ENCODE measurements at places on chromosomes 16 and 17.

- DNase-seq: no peak
Measured at GRCh38 chr16:75103994-75104393, 12.6 kb downstream of the LDHD start.

DNA sequence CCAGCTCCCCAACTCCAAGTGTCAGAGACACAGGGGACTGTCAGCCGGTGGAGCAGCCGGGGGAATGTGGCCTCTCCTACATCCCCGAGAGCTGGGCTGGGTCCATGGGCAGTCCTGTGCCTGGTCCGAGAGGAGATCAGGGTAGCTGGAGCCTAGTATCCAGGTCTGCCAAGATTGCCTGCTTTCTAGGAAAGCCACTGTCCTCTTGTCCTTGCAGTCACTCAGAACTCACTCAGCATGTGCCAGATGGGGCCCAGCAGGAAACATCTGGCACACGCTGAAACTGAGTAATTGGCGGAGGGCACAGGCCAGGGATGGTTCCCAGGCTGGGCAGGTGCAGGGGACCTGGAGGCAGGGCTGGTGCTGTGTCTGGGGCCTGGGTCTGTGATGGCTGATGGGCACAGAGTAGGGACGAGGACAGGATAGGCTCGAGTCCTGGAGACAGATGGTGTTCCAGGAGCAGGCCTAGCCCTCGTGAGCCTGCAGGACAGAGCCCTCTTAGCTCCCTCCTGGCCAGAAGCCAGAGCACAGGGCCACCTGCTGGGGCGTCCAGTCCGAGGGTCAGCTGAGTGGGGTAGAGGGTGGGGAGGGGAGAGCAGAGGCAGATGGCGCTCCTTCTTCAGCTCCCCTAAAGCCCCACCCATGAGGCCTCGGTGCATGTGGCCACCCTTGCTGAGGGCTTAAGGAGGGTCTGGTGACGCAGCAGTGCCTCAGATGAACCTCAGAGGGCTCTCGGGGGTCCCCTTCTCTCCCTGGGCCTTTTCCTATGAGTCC lies 31.1 kb downstream of the ADCY7 start:
- no peak for DNase-seq

DNA sequence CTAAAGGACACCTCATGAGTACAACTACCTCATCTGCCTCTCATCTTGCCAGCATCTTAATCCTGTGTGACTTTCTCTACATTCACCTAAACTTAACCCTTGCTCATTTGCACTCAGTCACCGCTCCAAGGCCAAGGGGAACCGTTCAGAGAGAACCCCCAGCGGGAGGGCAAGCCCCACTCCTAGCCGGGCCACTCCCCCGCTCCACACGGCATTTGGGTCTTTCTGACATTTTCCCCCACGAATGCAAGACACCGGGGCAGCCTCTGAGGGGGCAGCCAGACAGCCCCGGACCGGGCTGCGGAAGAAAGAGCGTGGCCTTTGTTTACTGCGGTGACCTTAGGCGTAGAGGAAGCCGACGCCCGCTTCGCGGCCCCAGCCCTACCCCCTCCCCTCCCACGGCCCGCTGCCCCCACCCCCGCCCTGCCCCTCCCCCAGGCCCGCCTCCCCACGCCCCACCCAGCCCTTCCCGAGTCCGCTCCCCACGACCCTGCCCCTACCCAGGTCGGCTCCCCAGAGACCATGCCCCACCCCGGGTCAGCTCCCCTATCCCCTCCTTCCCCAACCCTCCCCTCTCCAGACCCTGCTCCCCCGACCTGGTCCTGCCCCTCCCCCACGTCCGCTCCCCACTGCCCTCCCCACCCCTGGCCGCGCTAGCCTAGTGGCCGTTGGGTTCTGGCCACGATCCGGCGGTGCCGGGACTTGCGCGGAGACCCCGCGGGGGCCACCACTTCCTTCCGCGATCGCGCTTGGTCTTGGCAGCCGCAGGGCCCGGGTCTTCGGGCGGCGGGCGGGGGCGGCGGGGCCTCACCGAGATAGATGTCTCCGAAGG lies 789 bp downstream of the CSNK1D start:
- peak; percentile 60 for DNase-seq

- DNase-seq: peak; percentile 40
Measured at GRCh38 chr17:49496183-49496866, 1.2 kb downstream of the NGFR start.

DNA sequence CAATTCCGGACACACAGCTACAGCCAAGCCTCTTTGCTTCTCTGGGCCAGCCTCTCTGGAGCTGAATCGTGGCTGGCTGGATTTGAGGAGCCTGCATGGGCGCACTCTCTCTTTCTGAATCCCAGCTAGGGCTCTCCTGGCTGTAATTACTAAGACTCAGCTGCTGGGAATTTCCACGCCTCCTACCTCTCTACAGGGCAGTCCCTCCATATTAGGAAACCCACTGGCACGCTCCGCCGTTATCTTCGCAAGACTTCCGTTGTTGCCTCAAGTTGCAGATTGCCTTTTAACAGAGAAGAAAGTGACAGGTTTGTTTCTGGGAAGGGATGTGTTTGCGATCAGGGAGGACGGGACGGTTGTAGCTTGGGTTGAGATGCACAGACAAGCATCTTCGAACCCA lies 188.4 kb upstream of the NLRP1 start:
- no peak for DNase-seq

GRCh38 chr17:57988301-57989250 lies 522 bp upstream of the VEZF1 start:
- peak; percentile 85 for DNase-seq

All from OCI-M1 (cell line).